ENCODE measurements at places on chromosomes 4 and X. TPM values are rescaled to one million over a fixed set of nuclear protein-coding genes. Genes with fewer than 3 reads are reported as not detected.

Gene NLGN3
- 13.9 TPM for total RNA-seq

Gene CHRNA9
- total RNA-seq = 0.22 TPM

Gene GPRASP2
- 17.1 TPM for total RNA-seq

Gene SHROOM2
- 33.6 TPM for total RNA-seq

Gene PCSK1N
- 2.0 TPM for total RNA-seq

Gene PCYT1B
- 3.7 TPM for total RNA-seq

Gene SORCS2
- 11.7 TPM for total RNA-seq

Gene PLAC1
- total RNA-seq = not detected

Gene CXCL11
- total RNA-seq = 0.29 TPM

Gene UGT2A1
- total RNA-seq = 0.26 TPM

Gene NXF2B
- total RNA-seq = not detected

Gene ENPEP
- total RNA-seq = 1.4 TPM

Gene RHOXF2
- 0.57 TPM for total RNA-seq

Gene TENM3
- total RNA-seq = 9.1 TPM

Gene C4orf50
- total RNA-seq = 0.66 TPM

Gene FMR1NB
- not detected for total RNA-seq

Gene MUC7
- 0.49 TPM for total RNA-seq

Gene CLDN22
- 0.67 TPM for total RNA-seq

DNA sequence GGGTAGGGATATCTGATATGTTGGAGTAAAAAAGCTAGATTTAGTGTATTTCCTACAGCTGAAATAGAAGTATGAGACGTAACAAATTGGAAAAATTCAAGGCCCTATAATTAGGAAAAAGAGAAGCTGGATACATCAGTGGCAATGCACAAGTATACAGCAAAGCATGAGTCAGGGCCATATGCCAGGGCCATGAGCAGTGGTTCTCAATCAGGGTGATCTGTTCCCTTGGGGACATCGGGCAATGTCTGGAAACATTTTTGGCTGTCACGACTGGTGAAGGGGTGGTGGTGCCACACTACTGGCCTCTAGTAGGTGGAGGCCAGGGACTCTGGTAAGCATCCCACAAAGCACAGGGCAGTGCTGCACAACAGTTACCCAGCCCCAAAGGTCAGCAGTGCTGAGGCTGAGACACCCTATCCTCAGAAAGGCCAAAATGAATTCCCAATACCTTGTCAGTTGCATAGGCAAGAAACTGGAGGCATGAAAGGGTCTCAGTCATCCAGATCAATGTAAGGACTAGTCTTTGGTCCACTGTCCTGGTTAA is 36.8 kb upstream of the NAP1L5 start:
- no peak for ATAC-seq

- no peak for ATAC-seq
Measured at GRCh38 chrX:771536-771935, 140.9 kb downstream of the SHOX start.

DNA sequence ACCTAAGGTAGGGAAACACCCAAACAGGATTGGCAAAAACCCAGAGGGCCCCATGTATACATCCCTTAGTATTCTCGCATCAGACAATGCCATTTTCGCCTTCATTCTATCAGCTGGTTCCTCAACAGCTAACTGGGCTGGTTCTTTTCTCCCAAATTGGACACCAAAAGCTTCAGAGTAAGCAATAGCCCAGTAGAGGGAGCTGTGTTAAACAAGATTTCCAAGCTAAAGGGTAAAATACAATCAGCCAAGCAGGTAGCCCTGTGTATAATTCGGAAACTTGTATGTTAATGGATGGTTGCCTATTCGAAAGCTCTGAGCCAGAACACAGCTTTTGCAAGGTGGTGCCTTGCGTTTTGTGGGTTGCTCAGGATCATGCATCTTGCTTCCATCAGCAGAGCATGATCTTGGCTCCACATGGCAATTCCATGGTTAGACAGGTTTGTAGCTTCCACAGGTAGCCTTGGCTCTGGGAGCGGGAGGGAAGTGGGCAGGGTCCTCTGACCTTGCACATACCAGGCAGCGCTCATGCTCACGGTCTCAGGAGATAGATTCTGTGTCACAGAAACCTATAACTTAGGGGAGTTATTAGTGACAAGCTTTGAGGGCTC is 115.2 kb upstream of the LNX1 start:
- ATAC-seq = peak; percentile 10

GRCh38 chr4:15416357-15417232 is 11.2 kb upstream of the C1QTNF7 start:
- no peak for ATAC-seq

- ATAC-seq = no peak
Measured at GRCh38 chr4:127212701-127213100, 420.1 kb upstream of the INTU start.

DNA sequence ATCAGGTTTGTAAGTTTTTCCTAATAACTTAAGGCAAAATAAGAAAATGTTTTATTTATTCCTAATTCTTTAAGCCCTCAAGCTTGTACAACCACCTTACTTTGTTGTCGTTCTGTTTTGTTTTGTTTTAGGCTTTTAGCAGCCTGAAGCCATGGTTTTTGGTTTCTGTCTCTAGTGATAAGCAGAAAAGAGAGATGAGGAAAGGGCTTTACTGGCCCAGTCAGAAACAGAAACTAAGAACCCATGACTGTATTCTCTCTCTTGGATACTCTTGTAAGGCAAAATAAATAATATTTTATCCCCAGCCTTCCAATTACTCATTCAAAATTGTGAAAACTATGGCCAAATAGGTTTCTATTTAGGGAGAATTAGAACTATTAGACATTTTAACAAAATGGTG is 29.4 kb downstream of the TBC1D19 start:
- no peak for ATAC-seq

- ATAC-seq = no peak
Measured at GRCh38 chr4:30714408-30715031, 5.6 kb upstream of the PCDH7 start.

DNA sequence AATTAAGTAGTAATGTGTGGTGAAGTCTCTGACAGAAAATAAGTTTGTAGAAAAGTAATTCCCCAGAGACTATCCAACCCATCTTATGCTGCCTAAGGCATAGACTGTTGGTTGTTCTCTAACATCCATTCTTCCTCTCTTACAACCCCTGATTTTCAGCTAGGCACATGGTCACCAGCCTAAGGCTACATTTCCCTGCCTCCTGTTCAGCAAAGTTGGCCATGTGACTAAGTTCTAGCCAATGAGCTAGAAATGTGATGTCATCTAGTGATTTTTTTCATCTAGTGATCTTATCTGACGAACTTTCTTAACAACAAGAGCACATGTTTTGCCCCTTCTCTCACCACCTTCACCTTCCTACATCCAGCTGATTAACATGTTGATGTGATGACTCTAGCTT is 102.3 kb upstream of the S100G start:
- ATAC-seq = no peak

GRCh38 chrX:135632353-135632752 is 81.1 kb upstream of the CT45A1 start:
- peak; percentile 41 for ATAC-seq

- ATAC-seq = no peak
Measured at GRCh38 chr4:183831683-183832082, 73.4 kb upstream of the STOX2 start.

DNA sequence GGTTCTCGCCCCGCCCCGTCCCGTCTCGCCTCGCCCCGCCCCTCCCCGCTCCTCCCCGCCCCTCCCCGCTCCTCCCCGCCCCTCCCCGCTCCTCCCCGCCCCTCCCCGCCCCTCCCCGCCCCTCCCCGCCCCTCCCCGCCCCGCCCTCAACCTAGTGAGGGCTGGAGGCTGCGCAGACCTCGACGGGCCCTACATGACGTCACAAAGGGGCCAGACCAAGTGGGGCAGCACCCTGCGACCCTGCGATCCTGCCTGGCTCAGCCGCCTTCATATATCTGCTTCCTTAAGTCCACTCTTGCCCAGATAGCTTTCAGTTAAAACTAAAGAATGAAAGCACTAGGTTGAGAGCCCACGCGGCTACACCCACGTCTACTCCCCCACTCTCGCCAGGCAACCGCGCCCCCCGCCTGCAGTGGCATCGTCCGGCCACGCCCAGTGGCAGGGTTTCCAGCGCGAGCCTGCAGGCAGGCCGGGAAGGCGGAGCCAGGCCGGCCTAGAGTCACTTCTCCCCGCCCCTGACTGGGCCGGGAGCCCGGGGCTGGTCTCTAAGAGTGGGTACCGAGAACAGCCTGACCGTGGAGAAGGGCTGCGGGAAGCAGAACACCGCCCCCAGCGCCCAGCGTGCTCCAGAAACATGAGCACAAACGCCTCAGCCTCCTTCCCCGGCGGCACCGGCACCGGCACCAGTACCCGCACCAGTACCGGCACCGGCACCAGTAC is 1.5 kb upstream of the MAOA start:
- peak; percentile 98 for ATAC-seq

DNA sequence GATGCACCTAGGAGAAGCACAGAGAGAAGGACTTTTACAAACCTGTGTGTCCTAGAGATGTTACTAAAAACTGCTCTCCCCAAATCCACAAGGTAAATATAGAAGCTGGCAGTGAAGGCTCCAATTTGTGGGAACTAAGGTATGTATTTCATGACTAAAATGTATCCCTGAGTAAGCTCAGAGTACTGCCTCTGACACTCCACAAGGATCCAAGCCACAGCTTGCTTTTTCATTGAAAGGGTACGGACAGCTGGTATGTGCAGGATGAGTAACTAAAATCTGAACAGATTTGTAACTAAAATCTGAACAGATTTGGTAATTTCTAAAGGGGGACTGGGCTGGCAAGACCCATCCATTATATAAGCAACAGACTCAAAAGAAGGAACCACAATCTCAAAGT is 187.6 kb downstream of the DCLK2 start:
- ATAC-seq = no peak

DNA sequence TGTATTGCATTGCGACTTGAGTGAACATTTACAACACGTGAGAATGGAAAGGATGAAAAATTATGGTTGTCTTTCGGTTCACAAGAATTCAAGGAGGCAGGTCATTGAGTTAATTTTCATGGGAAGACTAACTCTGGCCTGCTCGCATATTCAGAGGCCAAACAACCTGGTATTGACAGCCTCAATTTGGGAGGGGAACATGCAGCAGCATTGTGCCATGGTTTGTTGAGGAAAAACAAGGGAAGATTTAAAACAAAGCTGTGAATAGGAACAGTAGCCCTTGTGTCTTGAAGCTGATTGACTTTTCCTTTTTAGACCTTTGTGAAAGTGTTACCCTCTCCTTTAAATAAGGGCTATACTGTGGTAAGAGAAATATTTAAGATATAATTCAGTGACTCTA is 31.9 kb downstream of the FAT4 start:
- ATAC-seq = no peak

DNA sequence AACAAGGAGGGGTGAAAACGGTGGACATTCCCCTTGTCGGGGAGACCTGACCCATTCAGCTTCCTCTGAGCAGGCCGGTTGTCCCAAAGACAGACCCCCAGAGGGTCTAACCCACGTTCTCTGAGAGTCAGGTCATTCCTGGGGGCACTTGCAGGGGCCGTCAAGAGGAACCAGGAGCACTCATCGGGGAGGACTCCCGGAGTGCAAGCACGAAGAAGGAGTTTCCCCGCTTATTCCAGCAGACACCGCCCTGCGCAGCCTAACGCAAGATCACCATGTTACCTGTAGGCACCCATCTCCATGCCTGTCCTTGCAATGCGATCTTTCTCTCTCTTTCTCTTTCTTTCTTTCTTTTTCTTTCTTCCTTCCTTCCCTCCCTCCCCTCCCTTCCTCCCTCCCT is 154.2 kb downstream of the SHOX start:
- no peak for ATAC-seq

DNA sequence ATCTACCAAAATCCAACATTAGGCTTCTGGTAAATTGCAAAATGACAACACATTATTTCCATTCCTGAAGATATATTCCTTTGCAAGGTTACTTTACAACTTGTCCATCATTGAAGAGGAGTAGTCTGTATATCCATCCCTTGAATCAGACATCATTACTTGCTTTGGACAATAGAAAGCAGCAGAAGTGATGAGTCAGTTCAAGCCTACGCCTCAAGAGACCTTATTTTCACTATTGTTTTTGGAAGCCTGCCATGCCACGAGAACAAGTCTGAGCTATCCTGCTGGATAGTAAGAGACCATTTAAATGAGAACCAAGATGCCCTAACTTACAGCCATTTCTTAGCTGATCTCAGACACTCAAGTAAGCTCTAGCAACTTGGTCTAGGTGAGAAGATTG is 246.0 kb upstream of the HHIP start:
- peak; percentile 67 for ATAC-seq

- ATAC-seq = peak; percentile 78
Measured at GRCh38 chrX:150692831-150693724, at the start of gene MTMR1. Gene MTMR1, plus strand, starts transcription at chrX:150693396. Its CDS starts 135 bp downstream, at chrX:150693531.

DNA sequence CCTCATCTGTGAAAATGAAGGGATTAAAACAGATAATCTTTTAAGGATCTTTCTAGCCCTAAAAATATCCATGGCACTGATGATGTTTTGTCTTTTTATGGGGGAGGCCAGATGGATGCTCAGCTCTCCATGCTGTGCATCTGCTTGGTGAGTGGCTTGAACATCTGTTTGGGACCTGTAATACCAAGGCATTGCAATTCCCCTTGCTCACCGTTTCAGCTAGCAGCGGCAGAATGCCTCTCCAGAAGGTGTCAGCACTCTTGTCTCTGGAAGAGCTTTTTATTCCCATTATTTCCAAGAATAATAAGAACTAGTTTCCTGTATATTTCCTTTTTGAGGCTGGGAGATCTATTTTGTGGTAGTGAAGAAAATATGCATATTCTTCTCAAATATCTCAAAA is 151.9 kb upstream of the ANK2 start:
- no peak for ATAC-seq

DNA sequence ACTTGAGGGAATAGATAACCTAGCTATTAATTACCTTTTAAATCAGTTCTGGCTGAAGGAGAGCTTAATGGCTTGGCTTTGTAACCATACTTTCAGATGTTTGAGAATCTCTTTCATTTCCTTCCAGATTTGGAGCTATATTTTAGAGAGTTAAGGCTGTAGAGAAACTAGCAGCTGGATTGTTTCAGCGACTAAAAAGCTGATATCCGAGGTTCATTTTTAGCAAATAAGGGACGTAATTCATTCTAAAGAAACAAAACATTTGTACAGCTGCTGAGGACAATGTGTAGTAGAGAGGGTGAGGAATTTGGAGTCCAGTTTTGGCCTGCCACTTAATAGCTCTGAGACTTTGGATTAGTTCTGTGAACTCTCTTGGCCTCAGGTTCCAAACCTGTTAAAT is 12.2 kb downstream of the OSTC start:
- ATAC-seq = no peak

DNA sequence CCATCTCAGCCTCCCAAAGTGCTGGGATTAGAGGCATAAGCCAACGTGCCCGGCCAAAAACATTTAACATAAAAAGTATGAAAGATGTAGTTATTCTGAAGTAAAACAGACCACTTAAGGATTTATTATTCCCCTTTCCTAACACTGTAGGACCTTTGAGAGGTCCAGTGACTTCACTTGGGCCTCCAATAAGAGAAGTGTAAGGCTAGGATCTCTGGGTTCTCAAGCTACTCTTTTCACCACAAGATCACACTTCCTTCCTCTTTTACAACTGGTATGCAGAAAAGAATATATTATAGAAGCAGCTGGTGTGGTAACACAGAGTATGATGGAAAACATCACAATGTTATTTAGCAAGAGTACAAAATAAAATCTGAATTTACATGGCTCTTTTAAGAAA is 30.2 kb upstream of the CCNG2 start:
- ATAC-seq = no peak

GRCh38 chrX:49276671-49277534 is 7.3 kb downstream of the PPP1R3F start:
- ATAC-seq = no peak

Data from motor neuron (in vitro differentiated cells).